ENCODE measurements at places on chromosomes 16 and 17.
A peak's percentile ranks its signal among the peaks of the same experiment; 100 is the strongest.

- peaks cover 36% of the 10 kb centered on the region for H3K4me1 ChIP-seq
- no peak overlapping the region for H3K4me3 ChIP-seq
- H3K27me3 ChIP-seq: peaks cover 2% of the 10 kb centered on the region
- DNase-seq: no peak
These were observed 25.3 kb upstream of the SCNN1B start for GRCh38 chr16:23276821-23277220.

DNA sequence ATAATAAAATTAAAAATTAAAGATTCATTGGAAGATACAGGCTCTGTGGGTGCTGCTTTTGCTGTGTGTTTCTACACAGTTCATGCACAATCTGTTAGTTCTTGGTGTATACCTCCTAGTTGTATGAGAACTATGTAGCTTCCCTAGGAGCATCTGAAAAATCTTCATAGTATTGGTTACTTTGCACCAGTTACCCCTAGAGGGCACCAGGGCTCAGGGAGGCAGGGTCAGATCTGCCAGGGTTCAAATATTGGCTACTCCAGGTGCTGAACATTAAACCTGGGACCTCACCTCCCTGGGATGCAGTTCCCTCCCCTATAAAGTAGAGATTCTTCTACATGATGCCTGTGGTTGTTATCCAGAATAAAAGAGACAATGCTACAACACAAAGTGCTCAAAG is 583.0 kb upstream of the CDH11 start:
- no peak overlapping the region for H3K4me3 ChIP-seq
- peaks cover 33% of the 10 kb centered on the region for H3K4me1 ChIP-seq
- H3K27me3 ChIP-seq: no peaks in the 10 kb centered on the region

DNA sequence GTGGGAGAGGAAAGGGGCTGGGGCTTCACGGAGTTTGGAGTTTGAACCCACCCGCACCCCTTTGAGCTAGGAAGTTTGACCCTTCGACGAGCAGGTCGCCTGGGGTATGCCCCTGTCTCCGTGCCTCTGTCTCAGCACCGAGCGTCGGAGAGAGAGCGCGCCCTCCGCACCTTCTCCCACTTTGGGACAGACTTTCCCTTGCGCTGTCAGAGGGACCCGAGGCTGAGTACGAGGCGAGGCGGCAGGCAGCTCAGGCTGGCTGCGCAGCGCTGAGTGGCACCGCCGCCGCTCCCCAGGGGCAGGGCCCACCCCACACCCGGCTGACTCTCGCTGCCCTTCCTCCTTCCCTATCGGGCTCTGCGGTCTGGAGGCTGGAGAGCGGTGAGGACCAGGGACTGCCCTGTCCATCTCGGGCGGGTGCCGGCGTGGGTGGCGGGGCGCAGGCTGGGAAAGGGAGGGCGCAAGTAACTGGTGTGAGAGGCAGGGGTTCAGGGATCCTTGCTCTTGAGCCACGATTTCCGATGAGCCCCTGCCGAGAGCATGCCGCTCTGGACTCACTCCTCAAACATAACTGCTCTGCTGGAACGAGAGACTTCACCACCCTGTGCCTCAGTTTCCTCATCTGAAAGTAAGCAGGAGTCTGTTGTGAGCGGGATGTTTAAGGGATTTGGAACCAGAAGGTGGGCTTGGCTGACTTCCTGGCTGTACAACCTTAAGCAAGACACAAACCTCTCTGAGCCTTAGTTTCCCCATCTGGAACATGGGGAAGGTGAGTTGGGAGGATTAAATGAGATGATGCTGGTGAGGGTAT is 981 bp downstream of the BEAN1 start:
- H3K27ac ChIP-seq: no peak overlapping the region
- peak; percentile 34 for DNase-seq
- peak overlapping the region; percentile 59 for H3K4me3 ChIP-seq
- peaks cover 88% of the 10 kb centered on the region for H3K27me3 ChIP-seq
- no peaks in the 10 kb centered on the region for H3K36me3 ChIP-seq

GRCh38 chr16:30659507-30660423 is 1.5 kb downstream of the FBRS start:
- no peak overlapping the region for H3K27ac ChIP-seq
- H3K4me1 ChIP-seq: peaks cover 9% of the 10 kb centered on the region
- no peak for DNase-seq

GRCh38 chr16:69485816-69486215 is 61.4 kb downstream of the CYB5B start:
- H3K36me3 ChIP-seq: no peaks in the 10 kb centered on the region
- H3K27me3 ChIP-seq: no peaks in the 10 kb centered on the region
- H3K4me3 ChIP-seq: no peak overlapping the region

DNA sequence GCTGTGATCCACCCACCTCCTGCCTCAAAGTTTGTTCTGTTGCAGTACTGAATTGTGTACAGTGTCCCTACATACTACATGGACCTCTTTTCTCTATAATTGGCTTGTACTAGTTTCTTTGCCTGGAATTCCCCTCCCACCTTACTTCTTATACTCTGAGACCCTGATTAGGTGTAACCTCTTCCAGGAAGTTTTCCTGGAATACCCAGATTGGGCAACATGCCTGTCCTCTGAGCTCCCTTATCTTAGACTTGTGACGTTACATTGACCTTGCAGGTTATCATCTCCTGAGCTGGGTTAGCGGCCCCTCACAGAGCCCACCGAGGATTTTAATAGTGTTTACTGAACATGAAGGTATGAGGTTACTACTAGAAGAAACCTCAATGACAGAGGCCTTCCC is 237.0 kb downstream of the ZNF423 start:
- peaks cover 15% of the 10 kb centered on the region for H3K4me1 ChIP-seq
- H3K27me3 ChIP-seq: no peaks in the 10 kb centered on the region
- 0 out of 2 replicates have a peak, but pooled peaks cover 1% of the 10 kb centered on the region for H3K36me3 ChIP-seq
- DNase-seq: no peak
- H3K4me3 ChIP-seq: no peak overlapping the region
- no peak overlapping the region for H3K27ac ChIP-seq

- peaks cover 29% of the 10 kb centered on the region for H3K36me3 ChIP-seq
- no peak overlapping the region for H3K4me3 ChIP-seq
- no peak for DNase-seq
- peak overlapping the region; percentile 47 for H3K27ac ChIP-seq
- H3K27me3 ChIP-seq: no peaks in the 10 kb centered on the region
These were observed 7.4 kb upstream of the ARMC7 start for GRCh38 chr17:75102385-75102821.

DNA sequence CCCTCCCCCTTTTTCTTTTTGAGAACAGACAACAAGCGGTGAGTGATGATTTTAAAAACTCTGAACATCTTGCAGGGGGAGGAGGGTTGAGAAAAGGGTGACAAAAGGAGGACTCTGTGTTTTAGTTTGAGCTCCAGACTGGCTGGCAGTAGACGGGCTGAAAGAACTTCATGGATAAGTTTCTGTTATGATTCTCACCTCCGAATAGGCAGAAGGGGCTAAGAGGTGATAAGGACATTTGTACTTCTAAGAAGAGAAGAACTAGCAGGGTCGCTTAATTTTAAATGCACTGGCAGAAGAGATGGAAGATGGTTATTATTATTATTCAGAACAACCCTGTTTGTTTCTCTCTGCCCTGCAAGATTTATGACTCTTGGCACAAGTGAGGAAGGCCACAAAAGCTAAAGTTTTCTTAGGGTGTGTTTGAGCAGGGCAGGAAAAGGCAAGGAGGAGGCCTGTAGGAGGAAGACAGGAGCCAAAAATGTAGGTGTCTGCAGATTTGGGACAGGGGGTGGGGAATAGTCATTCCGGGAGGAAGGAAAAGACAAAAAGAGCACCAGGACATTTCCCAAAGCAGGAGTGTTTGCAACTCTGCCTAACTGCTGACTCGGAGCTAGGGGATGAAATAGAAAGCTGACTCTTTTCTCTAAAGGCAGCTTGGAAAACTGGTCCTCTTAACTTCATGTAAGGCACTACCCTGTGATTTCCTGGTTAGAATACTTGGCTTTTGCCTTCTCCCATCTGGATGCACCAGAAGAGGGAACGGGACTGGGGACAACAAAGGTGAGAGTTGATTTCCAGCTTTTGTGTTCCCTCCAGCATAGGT is 11.9 kb upstream of the HOXB2 start:
- H3K4me3 ChIP-seq: no peak overlapping the region
- no peak for DNase-seq
- H3K4me1 ChIP-seq: peaks cover 36% of the 10 kb centered on the region
- no peak overlapping the region for H3K27ac ChIP-seq
- peaks cover 100% of the 10 kb centered on the region for H3K27me3 ChIP-seq

DNA sequence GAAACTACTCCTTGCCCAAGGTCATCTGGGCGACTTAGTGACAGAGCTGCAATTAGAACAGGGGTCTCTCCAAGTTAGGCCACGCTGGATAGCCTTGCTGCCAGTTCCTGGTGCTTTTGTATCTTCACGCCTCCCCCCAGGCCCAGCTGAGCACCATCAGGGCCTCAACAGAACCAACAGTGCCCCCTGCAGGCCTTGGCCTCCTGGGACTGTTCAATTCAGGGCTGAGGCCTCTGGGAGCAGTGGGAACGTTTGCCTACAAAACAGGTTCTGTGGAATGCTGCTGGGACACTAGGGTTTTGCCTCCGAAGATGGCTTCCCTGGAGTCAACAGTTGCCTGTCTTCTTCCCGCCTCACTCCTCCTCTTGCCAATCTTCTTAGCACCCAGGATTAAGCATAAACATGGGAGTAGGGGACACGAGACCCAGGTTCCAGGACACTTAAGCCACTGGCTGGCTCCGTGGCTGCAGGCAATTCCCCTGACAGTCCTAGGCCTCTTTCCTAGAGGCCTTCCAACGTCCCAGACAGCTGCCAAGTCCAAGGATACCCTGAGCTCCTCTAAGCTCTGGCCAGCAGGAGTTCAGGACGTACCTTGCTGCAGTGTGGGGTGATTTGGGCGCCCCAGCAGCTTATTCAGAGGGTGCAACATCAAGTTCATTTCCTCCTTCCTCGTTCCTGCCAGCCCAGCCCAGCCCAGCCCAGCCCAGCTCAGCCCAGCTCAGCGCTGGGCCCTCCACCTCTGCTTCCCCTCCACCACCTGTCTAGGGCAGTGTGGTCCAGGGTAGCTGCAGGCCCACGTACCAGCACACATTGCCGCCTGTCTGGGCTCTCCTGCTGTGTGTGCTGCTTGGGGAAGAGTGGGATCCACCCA is 246.6 kb upstream of the RPL38 start:
- H3K4me3 ChIP-seq: no peak overlapping the region
- peaks cover 18% of the 10 kb centered on the region for H3K27me3 ChIP-seq
- H3K36me3 ChIP-seq: peaks cover 12% of the 10 kb centered on the region
- no peak overlapping the region for H3K27ac ChIP-seq

DNA sequence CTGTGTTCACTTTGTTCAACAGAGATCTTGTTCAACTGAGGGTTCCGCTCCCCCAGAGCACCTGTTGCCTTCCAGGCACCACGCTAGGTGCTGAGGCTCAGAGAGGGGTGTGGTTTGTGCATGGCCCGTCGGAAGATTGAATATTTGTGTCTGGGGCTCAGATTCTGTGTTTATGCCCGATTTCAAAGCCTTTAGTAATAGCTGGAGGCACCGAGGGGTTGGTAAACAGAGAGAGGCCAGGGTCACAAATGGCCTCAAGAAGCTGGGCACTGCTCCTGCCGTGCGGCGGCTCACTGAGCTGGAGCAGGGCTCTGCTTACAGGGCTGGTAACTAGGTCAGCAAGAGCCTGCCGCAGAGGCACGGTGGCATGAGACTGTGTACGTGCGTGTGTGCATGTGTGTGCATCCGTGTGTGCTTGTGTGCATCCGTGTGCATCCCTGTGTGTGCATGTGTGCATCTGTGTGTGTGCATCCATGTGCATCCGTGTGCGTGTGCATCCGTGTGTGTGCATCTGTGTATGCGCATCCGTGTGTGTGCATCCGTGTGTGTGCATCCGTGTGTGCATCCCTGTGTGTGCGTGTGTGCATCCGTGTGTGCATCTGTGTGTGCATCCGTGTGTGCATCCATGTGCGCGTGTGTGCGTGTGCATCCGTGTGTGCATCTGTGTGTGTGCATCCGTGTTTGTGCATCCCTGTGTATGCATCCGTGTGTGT is 5.4 kb downstream of the ITGAE start:
- 0 out of 2 replicates have a peak, but pooled peaks cover 7% of the 10 kb centered on the region for H3K4me1 ChIP-seq
- H3K27ac ChIP-seq: peak overlapping the region; percentile 84

DNA sequence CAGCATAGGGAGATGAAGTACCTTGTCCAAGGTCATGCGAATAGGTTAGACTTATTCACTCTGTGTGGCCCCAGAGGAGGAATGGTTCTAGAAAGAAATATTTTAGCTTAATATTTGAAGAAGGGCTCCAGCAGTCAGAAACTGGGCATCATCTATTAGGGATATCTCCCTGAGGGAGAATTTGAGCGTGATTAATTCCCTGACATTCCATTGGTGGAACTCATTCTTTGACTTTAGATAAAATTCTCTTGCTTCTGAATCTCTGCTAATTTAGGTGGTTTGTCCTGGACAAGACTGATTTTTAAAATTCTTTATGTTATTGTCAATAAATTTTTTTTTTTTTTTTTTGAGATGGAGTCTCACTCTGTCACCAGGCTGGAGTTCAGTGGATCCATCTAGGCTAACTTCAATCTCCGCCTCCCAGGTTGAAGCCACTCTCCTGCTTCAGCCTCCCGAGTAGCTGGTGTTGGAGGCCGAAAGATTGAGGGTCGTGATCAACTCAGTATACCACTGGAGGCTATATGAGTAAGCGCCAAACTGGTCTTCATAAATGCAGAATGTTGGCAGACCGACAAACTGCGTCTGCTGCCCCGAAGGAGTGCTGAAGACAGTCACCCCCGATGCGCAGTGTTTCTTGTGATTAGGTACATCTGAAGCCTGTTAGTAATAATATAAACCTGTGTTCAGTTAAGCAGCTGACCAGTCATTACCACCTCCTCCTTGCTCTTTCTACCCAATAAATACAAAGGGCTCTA is 267.9 kb upstream of the HSBP1 start:
- no peaks in the 10 kb centered on the region for H3K4me1 ChIP-seq
- no peak for DNase-seq
- H3K27me3 ChIP-seq: no peaks in the 10 kb centered on the region
- H3K36me3 ChIP-seq: no peaks in the 10 kb centered on the region
- H3K4me3 ChIP-seq: no peak overlapping the region

GRCh38 chr17:30332057-30332542 is 1.8 kb downstream of the TMIGD1 start:
- DNase-seq: no peak
- no peak overlapping the region for H3K4me3 ChIP-seq
- H3K27me3 ChIP-seq: peaks cover 4% of the 10 kb centered on the region
- H3K36me3 ChIP-seq: no peaks in the 10 kb centered on the region
- no peaks in the 10 kb centered on the region for H3K4me1 ChIP-seq

GRCh38 chr16:67277999-67278772 is 1.1 kb upstream of the PLEKHG4 start:
- H3K27ac ChIP-seq: no peak overlapping the region
- H3K4me3 ChIP-seq: peak overlapping the region; percentile 69
- H3K4me1 ChIP-seq: peaks cover 2% of the 10 kb centered on the region
- H3K27me3 ChIP-seq: peaks cover 23% of the 10 kb centered on the region
- H3K36me3 ChIP-seq: no peaks in the 10 kb centered on the region
- no peak for DNase-seq

- H3K4me3 ChIP-seq: no peak overlapping the region
- peaks cover 8% of the 10 kb centered on the region for H3K4me1 ChIP-seq
- no peak for DNase-seq
These were observed 37.1 kb downstream of the NUP93 start for GRCh38 chr16:56767024-56767423.

DNA sequence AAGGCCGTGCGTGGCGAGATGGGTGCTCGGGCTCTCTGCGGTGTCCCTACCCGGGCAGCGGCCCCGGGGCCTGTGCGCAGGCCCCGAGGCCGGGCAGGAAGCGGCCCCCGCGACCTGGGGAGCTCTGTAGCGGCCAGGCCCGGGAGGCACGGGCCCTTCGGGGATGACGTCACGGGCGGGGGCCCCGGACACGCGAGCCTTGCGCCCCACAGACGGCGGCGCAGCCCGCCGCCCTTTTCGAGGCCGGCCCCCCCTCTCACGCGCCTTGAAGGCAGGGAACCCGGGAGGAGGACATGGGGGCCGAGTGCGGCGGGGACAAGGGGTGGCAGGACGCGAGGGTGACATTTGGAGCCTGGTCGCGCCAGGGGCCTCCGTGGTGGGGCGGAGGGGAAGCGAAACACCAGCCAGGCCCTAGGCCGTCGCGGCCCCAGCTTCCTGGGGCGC is 1.1 kb downstream of the RAI1 start:
- H3K27me3 ChIP-seq: peaks cover 89% of the 10 kb centered on the region
- DNase-seq: no peak
- H3K4me1 ChIP-seq: peaks cover 43% of the 10 kb centered on the region
- H3K36me3 ChIP-seq: no peaks in the 10 kb centered on the region

All from WTC11 (cell line).